Stimulated activated CD8-positive, alpha-beta memory T cell treated with anti-CD3 and anti-CD28 coated beads, Interleukin-15, amount 100 ng/mL, for 4 hours (primary cell): ENCODE measurements at places on chromosomes 13 and 19.
A peak's percentile ranks its signal among the peaks of the same experiment; 100 is the strongest.

DNA sequence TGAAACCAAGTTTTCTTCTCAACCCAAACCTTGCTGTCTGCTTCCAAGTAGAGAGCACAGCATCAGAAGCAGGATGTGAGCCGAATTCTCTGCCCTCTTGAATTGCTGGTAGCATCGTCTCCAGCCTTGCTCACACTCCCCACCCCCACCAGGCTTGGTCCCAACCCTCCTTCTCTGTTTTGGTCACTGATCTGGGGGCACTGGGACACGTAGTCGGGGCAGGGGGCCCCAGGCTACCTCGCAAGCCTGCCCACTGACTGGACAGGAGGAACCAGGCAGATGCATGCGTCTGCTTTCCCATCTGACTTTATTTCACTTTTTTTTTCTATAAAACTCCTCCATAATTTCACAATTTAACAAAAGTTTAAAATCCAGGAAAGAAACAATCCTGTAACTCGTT, 69.7 kb downstream of the MLLT1 start:
- DNase-seq, result no peak

DNA sequence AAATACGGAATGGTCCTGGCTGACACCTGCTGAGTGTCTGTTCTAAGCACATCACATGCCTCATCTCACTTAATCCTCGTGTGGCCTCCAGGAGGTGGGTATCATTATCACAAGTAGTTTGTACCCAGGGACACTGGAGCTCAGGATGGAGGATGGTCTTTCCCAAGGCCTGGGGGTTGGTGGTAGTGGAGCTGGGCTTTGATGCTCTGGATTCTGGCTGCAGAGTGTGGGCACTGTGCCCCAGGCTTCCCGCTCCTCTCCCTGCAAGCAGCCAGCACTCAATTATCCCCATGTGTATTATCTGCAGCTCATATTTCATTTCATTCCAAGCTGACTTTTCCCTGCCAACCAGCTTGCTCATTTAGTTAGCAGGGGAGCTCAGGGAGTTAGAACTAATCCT, 52.1 kb downstream of the SIAH3 start:
- DNase-seq, result no peak

DNA sequence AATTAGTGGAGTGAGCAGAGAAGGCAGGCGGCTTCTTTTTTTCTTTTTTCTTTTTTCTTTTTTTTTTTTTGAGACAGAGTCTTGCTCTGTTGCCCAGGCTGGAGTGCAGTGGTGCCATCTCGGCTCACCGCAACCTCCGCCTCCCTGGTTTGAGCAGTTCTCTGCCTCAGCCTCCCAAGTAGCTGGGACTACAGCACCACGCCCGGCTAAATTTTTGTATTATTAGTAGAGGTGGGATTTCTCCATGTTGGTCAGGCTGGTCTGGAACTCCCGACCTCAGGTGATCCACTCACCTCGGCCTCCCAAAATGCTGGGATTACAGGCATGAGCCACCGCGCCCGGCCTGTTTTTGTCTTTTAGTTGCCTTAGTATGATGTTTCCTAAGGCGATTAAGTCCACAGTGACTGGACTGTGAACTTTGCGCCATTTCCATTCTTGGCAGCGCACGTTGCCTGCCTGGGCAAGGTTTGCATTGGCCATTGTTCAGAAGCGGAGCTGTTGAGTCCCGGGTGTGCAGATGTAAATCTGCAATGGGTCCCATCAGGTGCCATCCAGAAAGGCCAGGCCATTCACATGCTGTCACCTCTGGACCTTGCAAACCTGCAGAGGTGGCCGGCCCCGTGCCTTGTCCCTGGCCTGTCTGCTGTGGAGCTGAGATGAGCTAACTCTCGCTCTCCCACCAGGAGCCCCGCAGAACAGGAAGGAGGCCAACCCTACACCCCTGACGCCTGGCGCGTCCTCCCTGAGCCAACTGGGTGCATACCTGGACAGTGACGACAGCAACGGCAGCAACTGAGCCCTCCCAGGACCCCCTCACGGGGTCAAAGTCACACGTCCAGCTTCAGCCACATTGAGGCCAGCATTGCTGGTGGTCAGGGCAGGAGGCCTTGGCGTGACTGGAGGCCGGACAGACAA, 10.9 kb upstream of the SHD start:
- DNase-seq, result no peak

GRCh38 chr13:97364031-97364430, 69.9 kb upstream of the RAP2A start:
- DNase-seq, result no peak

DNA sequence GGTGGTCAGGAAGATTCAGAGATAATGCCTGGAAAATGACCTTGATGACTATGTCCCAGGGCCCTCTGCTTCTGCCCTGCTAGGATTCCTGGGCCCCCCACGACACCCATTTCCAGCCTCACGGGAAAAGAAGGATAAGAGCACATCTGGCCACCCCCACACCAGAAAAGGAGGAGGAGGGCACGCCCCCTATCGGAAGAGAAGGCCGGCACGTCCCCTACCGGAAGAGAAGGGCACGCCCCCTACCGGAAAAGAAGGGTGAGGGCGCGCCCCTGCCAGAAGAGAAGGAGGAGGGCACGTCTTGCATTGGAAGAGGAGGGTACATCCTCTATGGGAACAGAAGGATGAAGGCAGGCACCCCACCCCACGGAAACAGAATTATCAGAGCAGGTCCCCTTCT, 84.3 kb downstream of the IER2 start:
- DNase-seq, result no peak

- DNase-seq, result no peak
These were observed 16.6 kb upstream of the SLC25A30 start for GRCh38 chr13:45434556-45435371.

DNA sequence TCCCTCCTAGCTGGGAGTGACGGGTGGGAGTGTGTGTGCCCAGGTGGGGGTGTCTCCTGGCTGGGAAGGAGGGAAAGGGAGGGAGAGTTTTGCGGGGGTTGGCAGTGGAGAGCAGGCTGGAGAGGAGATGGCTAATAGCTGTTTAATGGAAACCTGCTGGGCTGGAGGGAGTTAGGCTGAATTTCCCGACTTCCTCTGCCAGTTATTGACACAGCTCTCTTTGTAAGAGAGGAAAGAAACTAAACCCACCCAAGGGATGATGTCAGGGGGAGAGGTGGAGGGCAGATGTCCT, 10.2 kb upstream of the ILF3 start:
- no peak for DNase-seq

GRCh38 chr13:75299913-75300862, 181.8 kb downstream of the TBC1D4 start:
- no peak for DNase-seq

GRCh38 chr13:24605923-24606372, 74.3 kb upstream of the ATP12A start:
- no peak for DNase-seq

DNA sequence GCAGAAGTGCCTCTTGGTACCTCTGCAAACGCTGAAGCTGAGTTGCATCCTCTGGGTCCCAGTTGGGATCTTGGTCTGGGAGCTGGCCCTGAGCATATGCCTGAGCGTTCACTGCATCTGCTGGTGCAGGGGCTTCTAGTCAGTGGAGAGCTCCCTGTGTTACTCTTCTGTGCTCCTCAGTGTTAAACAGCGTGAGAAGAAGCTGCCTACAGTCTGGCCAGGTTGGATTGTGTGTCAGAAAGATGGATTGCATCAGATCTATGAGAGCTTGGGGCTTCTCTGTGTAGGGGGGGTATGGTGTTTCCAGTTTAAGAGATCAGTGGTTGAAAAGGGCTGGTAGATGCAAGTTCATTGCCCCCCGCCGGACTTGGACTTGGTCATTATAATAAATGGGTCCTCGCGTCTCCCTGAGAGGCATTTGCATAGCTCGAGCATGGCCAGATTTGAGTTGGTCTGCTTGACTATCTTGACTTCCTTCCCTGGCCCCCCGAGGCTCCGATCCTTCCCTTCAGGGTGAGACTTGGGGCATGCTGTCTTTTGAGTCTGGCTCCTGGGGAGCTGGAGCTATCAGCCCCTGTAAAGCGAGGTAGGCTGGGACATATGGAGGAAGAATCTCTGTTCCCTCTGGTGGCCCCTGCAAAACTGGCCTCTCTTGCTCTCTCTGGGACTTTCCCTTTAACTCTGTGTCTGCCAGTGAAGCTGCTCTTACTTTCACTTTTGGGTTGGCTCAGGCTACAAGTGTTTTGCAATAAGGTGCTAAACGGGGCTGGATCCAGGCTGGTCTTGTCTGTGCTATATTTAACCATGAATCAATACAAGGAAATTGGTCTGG, 52.9 kb downstream of the OR10H4 start:
- DNase-seq, result peak; percentile 17

DNA sequence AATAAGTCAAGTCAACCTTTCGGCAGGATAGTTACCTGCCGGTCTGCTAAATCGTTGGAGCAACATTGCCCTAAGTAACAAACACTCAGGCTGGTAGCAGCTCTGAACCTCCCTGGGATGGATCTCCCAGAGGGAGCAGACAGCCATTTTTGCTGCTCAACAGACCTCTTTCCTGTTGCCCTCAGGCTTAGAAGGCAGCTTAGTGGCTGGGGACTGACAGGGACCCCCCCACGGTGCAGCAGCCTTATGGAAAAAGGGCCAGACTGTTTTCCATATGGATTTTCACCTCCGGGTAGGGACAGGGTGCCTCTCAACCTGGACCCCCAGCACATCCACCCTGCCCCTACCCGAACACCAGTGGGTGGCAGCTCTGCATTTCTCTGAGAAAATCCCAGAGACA, 49.7 kb downstream of the UBL3 start:
- DNase-seq, result no peak

GRCh38 chr13:66546534-66547379, 683.4 kb downstream of the PCDH9 start:
- no peak for DNase-seq

DNA sequence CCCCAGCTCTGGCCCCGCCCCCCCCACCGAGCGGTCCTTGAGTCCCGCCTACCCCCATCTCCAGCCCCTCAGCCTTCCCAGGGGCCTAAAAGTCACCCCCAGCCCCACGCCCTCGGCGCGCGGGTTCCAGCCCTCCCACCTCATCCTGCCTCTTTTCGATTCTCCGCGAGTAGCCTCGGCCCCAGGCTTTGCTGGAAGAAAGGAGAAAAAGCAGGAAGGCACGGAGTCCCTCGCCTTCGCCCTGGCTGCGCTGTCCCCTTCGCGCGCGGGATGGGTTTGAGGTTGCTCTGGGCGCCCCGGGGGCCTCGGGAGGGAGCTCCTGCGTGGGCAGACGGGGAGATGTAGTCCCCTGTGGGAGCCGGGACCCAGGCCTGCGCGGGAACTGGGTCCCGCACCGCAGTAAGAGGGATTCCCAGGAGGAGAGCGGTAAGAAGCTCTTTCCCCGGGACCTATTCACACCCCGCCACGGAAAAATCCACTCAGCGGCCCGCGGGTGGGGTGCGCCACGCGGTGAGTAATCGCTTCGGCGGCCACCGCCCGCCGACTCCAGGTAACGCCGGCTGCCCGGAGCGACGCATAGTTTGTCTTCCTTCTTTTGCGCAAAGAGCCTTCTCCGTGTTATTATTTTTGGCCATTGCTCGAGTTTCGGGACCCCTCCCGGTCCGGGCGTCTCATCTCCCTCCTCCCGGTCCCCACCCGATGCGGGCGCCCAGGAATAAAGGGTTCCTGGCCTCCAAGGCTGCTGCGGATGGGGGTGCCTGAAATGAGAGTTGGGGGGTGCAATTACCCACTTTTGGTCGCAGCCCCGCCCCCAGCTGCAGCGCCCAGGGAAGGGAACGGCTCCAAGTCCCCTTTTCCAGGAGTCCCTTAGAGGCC, 865 bp upstream of the CRLF1 start:
- no peak for DNase-seq

- DNase-seq, result no peak
These were observed 396.9 kb upstream of the SLITRK5 start for GRCh38 chr13:87274209-87274819.

DNA sequence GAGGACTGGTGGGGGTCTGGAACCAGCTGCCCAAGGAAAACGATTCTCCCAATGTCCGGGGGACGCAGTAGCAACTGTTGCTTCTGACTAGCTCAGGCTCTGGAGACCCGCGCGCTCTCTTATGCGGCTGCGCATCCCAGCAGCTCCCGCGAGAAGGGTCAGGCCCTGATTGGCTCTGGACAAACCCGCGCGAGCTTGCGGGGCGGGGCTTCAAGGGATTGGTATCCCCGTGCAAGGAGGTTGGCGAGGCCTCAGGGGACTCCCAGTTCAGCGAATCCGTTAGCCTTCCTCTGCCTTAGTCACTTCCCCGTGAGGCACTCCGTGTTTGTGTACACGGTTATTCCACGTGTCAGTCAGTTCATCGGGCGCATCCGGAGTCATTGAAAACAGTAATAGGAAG, 20.2 kb downstream of the SIGLECL1 start:
- no peak for DNase-seq

- no peak for DNase-seq
These were observed 280.3 kb downstream of the POU4F1 start for GRCh38 chr13:78323040-78323439.

- DNase-seq, result no peak
These were observed 15.5 kb downstream of the IRGC start for GRCh38 chr19:43731346-43731745.
